ENCODE measurements at places on chromosomes 5 and 9.

DNA sequence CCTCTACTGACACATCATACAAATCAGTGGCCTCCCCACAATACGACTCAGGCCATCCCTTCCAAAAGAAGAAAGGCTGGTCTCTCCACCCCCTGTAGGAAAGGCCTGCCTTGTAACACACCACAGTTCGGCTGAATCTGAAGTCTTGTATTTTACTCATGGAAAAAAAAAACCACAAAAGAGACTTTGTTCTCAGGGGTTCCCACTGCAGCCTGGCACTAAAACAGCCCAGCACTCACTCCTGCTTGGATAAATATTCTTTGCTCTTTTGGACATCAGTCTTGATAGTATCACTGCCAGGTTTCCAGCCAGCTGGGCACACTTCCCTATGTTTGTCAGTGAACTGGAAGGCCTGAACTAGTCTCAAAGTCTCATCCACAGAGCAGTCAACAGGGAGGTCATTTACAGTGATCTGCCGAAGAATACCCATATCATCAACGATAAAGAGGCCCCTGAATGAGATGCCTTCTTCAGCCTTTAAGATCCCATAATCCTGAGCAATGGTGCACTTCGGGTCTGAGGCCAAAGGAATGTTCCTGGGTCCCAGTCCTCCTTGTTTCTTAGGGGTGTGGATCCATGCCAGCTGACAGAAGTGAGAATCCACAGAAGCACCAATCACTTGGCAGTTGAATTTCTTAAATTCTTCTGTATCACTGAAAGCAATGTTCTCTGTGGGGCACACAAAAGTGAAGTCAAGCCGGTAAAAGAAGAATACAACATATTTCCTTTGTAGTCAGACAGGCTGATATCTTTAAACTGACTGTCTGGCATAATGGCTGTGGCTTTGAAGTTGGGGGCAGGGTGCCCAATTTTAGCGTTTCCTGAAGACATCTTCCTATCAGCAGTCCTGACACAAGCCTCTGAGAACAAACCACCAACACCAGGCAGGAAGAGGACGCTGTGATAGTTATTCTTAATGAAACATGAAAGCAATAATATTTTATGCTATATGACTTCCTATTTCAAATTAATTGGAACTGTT is 198.1 kb downstream of the LURAP1L start:
- no peak for DNase-seq

- DNase-seq: no peak
These were observed 15.0 kb downstream of the NAIF1 start for GRCh38 chr9:128051932-128052709.

DNA sequence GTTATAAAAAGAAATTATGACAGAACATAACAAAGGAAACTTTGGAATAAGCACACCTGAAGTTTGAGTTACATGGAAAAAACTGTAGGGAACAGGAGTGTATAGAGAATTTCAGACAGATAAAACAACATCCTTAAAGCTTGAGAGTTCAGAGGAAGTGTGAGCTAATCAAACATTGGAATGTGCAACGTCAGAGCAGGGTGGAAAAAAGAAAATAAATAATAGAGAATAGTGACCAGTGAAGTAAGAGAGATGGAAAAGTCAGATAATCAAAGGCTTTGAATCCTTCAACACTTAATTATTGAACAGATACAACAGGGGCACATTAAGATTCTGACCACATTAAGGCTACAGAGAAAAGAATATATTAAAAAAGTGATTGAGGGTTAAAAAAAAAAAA is 128.5 kb upstream of the CDH10 start:
- DNase-seq: no peak

- no peak for DNase-seq
These were observed 58.1 kb downstream of the TSSK1B start for GRCh38 chr5:113376640-113377039.

GRCh38 chr5:74576941-74577456 is 63.5 kb downstream of the ENC1 start:
- no peak for DNase-seq

DNA sequence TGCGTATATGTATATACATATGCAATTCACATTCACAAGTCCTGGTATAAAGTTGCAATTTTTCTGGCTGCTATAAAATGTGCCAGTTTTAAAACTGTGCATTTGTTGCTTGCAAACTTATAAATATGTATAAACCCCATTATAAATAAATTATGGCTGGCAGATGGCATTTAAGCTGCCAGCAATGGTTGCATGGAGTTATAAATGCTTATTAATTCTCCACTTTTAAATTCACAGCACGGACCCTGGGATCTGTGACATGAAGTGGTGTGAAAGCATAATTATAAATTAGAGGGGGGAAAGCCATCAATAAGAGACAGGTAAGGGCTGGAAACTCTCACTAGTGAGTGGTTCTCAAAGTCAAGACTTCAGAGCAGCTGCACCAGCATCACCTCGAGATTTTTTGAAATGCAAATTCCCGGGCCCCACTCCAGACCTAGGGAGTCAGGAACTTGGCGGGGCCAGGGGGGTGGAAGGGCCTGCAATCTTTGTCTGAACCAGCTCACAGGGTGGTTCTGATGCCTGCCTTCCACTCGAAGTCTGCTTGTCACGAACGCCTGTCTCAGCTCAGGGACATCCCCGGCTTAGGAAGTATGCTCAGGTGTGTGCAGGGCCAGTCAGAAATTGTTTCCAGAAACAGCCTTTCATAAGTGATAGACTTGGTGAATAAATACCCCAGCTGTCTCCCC is 16.9 kb downstream of the S1PR3 start:
- DNase-seq: no peak

GRCh38 chr5:158591301-158591863 is 508.3 kb downstream of the EBF1 start:
- no peak for DNase-seq

DNA sequence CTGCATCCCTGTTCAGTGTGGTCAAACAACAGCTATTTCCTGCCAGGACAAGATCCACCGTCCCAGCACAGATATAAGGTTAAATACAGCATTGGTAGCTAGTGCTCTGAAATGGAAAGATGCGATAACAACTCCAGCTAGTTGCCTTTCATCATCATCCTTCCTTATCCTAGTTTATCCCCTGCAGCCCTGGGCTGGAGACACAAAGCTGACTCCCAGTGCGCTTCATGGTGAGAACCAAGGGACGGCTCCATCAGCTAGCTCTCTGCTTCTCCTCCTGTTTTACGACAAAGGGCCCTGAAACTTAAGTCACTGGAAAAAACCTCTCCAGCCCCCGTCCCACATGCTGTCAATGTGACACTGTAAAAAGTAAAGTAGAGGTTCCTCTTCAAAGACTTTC is 37.9 kb downstream of the CDC14B start:
- DNase-seq: no peak

DNA sequence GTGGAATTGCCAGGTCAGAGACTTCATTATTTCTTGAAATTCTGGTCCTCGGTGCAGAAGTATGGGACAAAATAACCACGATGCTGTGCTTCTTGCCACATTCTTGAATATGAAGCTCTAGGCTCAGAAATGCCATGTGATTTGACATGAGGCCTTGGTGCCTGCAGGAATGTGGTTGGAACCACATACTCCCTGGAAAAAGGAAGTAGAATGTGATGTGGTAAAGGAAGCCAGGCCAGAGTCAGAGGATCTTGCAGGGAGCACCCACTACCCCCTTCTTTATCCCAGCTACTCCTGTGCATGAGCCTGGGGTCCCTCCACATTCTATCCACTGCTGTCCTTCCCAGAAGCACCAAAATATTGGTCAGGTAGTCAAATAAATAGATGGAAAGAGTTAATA is 80.9 kb downstream of the FOXD1 start:
- no peak for DNase-seq

GRCh38 chr9:71637926-71638325 is 130.4 kb downstream of the CEMIP2 start:
- DNase-seq: no peak

DNA sequence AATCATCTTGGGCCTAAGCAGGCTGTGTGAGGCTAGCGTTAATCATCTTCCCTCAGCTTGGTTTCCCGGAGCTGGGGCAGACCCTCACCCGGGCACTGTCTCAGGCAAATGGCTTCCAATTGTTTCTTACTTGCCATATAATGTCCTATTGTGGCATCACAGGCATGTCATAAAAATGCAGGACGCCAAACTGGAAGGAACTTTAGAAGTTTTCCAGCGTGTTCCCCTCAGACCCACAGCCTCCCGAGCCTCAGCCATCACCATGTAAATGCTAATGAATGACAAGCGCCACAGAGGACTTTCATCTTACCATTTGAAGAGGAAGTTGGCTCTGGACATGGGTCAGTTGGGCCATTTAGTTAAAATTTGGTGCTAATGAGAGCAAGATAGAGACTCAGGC is 143.0 kb upstream of the IRX1 start:
- no peak for DNase-seq

DNA sequence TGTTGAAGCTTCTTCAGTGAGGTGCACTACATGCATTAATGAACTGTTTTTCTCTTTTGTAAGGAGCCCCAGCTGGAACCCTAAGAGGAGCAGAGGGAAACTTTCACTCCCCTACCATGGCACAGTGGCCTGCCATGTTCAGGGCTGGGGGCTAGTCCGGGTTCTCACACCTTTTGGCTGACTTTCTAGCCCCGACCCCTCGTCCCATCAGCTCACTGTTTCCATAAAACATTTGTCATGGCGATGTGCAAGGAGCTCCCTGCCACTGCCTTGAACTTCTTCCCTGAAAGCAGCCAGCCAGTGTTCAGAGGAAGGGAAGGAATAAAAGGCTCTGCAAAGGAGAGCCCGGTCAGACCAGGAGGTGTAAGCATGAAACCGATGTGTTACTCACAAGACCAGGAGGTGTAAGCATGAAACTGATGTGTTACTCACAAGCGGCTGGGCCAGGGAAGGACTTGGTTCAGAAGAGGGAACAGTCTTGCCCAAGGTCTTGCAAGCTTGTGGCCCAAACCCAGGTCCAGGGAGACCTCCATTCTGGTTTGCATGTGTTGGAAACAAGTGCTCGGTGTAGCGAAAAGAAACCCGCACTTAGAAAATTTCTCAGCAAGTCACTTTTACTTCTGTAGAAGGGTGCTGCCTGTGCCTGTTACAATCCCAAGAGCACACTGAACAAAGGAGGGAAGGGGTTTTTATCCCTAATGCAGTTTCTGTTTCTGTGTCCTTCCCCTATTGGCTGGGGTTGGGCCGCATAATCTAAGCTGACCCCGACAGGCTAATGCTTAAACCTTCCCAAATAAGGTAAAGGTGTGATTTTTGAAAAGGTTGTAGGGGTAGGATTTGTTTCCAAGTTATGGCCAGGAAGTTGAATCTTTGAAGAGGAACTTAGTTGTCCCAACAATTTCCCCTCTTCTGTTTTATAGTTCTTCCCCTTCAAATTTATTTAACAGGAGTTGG is 3.4 kb upstream of the ABO start:
- DNase-seq: peak; percentile 52

DNA sequence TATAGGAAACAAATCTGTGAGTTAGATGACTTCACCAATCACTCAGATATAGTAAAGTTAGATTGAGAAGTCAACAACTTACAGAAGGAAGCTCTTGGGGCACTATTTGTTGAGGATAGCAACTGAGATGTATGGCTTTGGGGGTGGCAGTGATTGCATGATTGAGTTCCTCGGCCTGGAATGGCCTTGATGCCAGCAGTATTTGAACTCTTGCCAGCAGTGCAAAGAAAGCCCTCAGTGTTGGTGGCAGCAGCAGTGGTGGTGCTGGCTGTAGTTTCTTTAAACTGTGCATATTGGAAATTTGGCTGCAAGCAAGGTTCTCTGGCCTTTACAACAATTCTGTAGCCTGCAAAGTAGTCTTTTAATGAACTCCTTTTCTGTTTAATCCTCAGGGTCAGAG is 41.4 kb upstream of the PJA2 start:
- no peak for DNase-seq

- no peak for DNase-seq
These were observed 55.6 kb upstream of the MELK start for GRCh38 chr9:36517131-36517530.

- peak; percentile 71 for DNase-seq
These were observed 1.1 kb upstream of the IRF1 start for GRCh38 chr5:132491368-132492364.

- no peak for DNase-seq
These were observed 156.4 kb downstream of the EFNA5 start for GRCh38 chr5:107514305-107514704.

- no peak for DNase-seq
These were observed 7.9 kb downstream of the PPP1R26 start for GRCh38 chr9:135487281-135488012.

GRCh38 chr5:36009698-36010097 is 18.5 kb upstream of the UGT3A1 start:
- DNase-seq: no peak

- DNase-seq: no peak
These were observed 197.8 kb upstream of the NREP start for GRCh38 chr5:111954516-111955395.

DNA sequence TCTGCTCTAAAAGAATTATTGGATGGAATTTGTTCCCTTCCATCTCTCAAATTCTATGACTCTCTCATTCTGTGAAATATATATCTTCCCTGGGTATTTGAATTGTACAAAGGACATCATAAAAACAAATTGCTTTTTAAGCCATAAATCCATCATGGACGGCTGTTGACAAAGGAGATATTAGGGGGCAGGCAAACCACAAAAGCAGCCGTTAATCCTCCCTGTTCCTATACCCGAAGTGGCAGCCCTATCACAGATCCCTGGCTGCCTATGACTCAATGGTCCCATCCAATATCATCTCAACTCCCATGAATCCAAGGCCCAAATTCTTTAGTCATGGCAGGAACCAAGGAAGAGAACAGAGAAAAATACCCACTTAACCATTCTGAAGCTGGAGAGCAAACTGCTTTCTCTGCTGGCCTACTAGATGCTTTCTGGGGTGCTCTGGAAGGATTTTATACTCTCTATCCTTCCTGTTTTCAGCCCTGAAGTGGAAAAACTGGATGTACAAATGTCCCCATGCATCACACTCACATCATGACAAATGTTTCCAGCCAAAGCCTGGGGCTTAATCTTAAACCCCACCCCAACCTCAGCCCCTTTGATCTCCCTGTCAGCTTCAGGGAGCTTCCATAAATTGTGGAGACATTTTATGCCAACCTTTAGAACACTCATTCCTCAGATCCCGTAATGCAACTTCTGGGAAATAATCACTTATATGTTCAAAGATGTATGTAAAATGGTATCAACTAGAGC is 59.5 kb downstream of the FAM114A2 start:
- no peak for DNase-seq

DNA sequence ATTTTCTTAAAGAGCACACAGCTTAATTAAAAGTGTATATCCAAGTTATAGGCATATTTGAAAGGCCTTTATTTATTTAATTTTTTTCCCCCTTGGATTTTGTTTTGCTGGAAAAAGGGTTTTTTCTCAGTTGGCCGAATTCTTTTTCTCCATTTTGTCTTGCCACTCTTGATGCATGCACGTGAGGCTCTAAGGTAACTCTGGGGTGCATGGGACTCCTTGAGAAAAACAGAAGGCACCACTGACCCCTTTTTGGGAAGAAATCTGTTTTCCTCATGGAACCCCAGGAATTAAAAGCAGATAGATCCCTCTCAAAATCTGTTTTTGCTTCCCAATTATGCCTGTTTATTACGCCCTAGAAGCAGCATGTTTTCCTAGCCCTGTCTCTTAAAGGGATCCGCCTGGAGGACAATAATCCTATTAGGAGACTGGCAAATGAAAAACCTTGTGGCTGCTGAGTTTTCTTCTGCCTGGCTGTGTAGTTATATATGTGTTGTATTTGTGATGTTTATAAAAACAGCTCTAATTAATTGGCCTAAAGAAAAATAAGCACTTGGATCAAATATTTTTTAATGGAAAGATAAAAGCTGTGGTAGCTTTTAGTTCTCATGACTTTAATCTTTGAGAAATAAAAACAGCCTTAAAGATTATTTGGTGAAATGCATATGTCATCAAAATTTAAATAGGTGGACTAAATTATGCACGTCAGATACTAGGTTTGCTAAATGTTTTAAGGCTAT is 435.1 kb upstream of the CDH9 start:
- DNase-seq: no peak

GRCh38 chr5:56900858-56901578 is 8.4 kb upstream of the SETD9 start:
- DNase-seq: no peak
